Activated CD4-positive, alpha-beta memory T cell treated with anti-CD3 and anti-CD28 coated beads for 36 hours (primary cell): ENCODE measurements at places on chromosomes 2 and 18. TPM values are rescaled to one million over a fixed set of nuclear protein-coding genes. Genes with fewer than 3 reads are reported as not detected.

DNA sequence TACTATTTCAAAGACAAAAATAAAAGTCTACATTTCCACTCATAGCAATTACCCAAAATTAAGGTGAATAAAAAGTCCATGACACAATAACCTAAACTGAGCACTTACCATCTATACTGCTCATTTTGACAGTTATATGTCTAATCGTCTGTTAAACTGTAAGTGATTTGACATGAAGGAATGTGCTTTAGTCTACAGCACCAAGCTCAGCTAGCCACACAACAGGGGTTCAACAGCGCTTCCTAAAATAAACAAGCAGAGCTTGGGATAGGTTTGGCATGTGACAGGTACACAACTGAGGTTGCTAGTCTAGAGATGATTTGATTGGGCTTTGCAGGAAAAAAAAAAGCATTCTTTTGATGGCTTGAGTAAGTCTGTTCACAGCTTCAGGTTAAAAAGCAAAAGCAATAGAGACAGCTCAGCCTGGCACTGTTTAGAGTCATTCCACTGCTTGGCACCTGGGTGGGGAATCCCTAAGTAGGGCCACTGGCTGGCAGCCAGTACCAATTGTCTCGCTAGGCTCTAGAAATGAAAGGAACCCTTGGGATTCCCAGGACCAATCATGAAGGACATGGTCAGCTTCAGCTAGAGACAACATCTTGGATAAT is 78.6 kb downstream of the BARD1 start:
- H3K4me3 ChIP-seq, result no peak overlapping the region
- H3K4me1 ChIP-seq, result no peaks in the 10 kb centered on the region
- no peaks in the 10 kb centered on the region for H3K27me3 ChIP-seq
- H3K27ac ChIP-seq, result no peak overlapping the region

DNA sequence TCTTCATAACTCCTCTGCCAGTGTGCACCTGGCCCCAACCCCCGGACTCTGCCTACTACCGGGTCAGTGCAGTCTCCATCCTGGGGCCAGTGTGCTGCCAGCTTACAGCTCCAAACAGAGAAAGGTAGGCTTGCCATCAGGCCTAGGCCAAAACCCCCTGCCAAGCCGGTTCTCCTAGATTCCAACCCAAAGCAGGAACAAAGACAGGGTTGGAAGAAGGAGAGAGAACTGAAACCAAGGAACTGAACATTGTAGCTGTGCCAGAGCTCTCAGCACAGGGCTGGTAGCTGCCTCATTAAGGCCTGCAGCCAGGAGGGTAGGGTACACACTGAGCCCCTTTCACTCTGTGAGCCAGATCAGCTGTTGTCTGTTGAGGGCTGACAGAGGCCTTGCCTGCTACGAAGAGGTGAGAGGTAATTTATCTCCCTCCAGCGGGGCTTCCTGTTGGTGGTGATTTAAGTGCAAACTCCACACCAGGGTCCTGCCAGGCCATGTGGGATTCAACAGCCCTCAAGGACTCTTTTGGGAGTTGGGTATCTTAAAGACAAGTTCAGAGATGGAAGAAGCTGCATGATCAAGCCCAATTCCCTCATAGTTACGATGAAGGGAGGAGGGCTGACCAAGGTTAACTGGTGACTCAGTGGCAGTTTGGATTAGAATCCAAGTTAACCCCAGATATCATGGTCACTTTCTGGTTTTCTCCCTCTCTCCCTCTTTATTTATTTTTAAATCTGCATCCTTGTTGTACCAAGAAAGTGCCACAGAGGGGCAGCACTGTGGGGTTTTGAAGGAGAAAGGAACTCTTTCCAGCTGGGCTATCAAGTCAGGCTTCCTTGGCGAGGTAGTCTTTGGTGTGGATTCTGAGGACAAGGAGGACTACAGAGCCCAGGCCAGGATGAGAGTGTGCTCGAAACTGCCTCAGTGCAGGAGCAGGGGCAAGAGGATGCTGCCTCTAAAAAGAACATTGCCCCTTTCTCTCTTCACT is 48.1 kb downstream of the CYRIA start:
- peaks cover 19% of the 10 kb centered on the region for H3K27me3 ChIP-seq
- peaks cover 4% of the 10 kb centered on the region for H3K4me1 ChIP-seq
- no peak for DNase-seq

GRCh38 chr2:66561645-66562303 is 126.8 kb downstream of the MEIS1 start:
- H3K27me3 ChIP-seq, result no peaks in the 10 kb centered on the region
- H3K4me1 ChIP-seq, result no peaks in the 10 kb centered on the region
- no peak for DNase-seq

DNA sequence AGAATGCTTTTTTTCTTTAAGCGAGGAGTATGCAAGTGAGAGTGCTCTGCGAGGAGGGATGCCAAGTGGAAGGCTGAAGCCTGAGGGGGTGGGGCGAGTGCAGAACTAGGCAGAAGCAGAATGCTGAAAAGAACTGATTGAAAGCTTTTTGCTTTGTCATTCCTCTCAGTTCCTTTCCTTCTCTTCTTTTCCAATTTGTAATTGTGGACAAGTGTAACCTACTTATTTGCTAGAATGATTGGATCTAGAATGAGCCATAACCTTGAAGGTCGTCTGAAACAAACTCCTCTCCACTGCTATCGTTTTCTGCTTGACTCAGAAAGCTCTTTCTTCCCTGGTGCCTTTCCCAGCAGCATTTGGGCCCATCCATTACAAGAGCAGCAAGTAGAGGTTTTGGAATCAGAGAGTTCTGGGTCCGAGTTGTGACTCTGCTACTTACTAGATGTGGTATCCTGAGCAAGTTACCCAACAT is 115.3 kb downstream of the METTL8 start:
- H3K27ac ChIP-seq, result peak overlapping the region; percentile 99
- peak; percentile 41 for DNase-seq
- no peaks in the 10 kb centered on the region for H3K27me3 ChIP-seq
- H3K4me3 ChIP-seq, result peak overlapping the region; percentile 69
- H3K4me1 ChIP-seq, result peaks cover 59% of the 10 kb centered on the region

OR6B2 gene
- not detected for total RNA-seq
